ENCODE measurements at places on chromosomes 7 and 10.

DNA sequence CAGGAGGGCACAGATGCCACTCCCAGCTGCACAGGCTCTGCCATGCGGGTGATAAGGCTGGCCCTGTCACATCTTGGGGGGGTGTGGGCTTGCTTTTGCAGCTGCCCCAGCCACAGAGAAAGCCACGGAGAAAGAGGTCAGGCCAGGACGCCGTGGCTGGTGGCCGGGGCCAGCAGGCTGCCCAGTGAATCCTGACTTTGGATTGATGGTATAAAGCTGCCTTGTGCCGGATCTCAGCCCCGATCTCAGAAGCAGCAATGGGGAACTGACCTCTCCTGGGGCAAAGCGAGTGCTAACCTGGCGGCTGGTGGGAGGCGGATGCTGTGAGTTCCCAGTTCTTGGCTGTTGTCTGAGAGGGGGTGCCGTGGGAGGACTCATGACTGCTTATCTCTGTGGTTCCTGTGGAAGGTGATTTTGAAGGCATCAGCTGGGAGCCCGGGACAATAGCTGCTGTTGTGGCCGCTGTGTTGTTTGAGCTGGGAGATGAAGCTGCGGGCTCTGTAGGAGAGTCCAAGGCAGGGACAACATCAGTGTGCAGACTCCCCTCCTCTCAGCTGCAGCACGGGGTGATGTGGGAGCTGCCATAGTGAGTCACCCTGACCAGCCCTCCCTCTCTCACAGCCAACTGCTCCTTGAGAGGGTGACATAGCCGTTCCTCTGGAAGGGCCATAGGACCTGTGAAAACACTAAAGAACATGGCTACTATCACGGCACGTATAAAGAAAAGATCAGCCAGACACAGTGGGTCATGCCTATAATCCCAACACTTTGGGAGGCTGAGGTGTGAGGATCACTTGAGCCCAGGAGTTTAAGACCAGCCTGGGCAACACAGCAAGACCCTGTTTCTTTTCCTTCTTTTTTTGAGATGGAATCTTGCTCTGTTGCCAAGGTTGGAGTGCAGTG is 17.0 kb downstream of the IL15RA start:
- DNase-seq, result no peak

GRCh38 chr10:481628-482027 is 207.8 kb downstream of the DIP2C start:
- DNase-seq, result no peak

DNA sequence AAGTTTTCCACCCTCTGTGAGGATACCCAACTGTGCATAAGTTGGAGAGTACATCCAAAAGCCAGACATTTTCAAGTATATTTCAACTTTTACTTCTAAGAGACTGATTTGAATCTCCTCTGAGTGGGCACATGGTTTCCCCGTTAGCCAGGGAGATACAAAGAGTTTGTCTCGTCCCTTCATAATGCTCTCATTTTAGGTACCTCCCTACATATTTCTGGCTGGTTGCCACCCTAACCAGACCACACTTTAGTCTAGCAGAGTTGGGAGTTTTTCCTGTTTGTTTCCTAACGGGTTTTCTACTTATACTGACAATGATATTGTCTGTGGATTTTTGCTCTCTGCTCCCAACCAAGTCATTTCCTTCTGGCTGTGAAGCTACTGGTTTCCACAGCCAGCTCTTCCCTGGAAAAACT is 180.3 kb downstream of the CCDC71L start:
- DNase-seq, result no peak

GRCh38 chr10:88889559-88890337 is 9.7 kb downstream of the STAMBPL1 start:
- DNase-seq, result no peak

GRCh38 chr7:112360681-112361080 is 89.6 kb upstream of the IFRD1 start:
- DNase-seq, result no peak

DNA sequence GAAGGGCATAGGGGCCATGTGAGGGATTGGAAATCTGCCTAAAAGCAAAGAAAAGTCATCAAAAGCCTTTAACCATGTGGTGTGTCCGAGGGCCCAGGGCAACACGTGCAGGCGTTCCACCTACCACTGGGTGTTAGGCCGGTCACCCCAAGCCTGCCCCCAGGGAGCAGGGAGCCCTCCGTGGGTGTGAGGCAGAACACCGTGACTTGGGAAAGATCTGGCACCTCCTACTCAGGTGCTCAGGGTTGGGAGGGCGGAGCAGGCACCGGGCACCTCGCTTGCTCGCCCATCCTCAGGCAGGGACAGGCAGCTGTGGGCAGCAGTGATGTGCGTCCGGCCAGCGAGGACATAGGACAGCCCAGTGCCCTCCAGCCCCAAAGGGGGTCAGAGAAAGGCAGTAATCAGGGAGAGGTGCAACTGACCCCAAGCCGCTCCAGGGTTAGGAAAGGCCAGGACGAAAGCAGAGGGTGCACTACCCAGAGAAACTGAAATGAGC is 80.7 kb upstream of the CHST15 start:
- no peak for DNase-seq

DNA sequence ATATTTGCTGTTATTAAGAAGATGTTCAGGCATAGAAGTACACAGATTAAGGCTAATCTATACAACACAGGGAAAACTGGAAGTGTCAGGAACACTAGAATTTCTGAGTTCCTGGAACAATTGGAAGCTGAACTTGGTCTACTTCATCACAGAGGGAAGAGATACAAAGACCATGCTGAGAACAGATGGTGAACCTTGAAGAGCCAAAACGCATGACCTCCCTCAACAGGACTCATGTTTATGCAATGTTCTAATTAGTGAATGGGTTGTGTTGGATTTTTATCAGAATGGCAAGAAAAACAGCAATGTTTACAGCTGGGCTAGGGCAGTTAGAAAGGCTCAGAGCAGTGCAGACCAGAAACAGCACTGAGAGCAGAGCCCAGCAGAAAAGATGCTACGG is 94.9 kb downstream of the SFMBT2 start:
- DNase-seq, result no peak

DNA sequence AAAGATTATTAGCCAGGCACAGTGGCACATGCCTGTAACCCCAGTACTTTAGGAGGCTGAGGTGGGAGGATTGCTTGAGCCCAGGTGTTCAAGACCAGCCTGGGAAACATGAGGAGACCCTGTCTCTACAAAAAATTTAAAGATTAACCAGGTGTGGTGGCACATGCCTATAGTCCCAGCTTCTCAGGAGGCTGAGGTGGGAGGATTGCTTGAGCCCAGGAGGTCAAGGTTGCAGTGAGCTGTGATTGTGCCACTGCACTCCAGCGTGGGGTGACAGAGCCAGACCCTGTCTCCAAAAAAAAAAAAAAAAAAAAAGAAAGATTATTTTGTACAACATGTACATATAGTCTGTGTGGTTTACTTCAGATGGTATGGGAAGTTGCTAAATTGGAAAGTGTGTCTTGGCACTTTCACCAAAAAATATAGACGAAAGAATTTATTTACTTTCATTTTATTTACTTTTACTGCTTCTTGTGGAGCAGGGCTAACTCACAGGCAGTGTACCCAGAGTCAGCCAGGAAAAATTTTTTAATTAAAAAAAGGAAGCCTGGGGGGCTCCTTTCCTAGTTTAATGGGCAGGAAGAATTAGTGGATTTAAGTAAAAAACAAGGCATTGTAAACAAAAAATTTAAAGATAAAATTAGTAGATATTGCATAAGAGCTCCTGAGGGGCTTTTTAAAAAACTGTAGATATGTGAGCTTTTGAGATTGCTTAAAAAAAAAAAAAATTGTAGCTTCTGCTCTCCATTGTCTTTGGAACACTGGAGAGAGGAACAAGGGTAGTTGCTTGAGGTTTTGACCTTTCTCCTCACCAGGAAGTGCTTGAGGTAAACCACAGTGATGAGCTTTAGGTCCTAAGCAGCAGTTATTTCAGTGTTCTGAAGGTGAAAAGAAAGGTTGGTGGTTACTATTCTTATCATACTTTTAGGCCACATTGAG is 44.6 kb upstream of the VDAC2 start:
- no peak for DNase-seq

GRCh38 chr7:155489158-155489840 is 31.4 kb downstream of the EN2 start:
- no peak for DNase-seq

GRCh38 chr10:48748573-48748972 is 63.9 kb downstream of the WDFY4 start:
- no peak for DNase-seq
